ENCODE measurements at places on chromosomes 1 and 21.

- DNase-seq: no peak
Observed at GRCh38 chr1:211534545-211535291, 42.8 kb upstream of the RD3 start.

DNA sequence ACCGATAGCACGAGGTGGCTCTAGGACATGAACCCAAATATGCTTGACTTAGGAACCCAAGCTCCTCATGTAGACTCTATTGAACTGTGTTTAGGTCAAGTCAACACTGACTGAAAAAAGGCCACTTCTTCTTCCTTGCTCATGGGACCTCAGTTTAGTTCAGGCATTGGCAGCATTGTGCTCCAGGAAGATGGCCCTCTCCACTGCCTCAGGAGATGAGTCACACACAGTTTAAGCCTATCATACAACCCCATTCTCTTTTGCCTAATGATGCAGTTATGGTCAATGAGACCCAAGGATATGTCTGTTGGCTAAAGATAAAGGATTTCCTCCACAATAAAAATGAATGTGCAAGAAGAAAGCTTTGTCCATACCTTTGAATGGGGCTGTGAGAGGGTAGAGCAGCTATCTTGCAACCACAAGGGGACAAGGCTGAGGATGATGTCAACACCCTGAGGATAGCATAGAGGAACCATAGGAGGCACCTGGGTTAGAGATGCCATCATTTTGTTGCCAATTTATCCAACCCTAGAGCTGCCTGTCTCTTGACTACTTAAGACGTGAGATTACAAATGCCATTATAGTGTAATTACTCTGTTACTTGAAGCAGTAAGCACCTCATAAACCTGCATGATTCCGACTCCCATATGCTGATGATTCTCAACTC is 3.0 kb upstream of the TRIM63 start:
- DNase-seq: no peak

- no peak for DNase-seq
Observed at GRCh38 chr1:234553240-234554188, 56.5 kb downstream of the IRF2BP2 start.

GRCh38 chr1:2468041-2468472 is 8.0 kb upstream of the PLCH2 start:
- no peak for DNase-seq

- DNase-seq: no peak
Observed at GRCh38 chr1:101005871-101006270, 19.7 kb downstream of the DPH5 start.

GRCh38 chr21:23398726-23399125 is 2208.6 kb downstream of the MRPL39 start:
- DNase-seq: no peak

DNA sequence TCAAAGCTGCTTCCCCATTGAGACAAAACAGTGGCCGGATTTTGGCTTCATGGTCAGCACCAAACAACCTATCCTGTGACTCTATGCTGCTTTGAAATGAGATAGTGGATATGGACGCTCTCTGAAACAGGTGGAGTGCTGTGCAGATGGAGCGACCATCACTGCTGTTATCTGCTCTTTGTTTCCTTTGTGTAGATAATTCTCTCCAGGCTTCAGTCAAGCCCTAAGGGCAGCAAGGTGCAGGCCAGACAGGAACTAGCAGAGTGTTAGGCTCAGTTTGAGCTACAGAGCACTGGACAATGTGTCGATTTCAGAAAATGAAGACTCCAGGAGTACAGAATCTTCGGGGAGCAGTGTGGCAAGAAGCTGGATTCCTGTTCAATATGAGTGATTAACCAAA is 4.8 kb upstream of the IRF6 start:
- no peak for DNase-seq

- DNase-seq: no peak
Observed at GRCh38 chr21:15208786-15209185, 144.0 kb upstream of the NRIP1 start.

DNA sequence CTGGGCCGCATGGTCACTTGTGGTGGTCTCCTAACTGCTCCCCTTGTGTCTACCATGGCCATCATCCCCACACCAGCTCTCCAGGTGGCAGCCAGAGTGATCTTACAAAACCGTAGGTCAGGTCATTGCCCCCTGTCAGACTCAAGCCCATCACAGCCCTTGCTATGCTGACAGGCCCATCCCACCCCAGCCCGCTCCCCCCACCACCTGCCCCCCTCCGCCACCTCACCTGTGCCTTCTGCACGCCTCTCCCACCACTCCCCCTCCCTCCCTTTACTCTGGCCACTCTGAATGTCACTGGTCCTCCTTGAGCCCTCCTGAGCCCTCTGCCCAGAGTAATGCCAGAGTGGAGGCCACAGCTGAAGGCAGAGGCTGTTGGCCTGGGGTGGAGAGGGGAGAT is 28.5 kb downstream of the TEX35 start:
- no peak for DNase-seq

- DNase-seq: no peak
Observed at GRCh38 chr1:78165816-78166215, 120.0 kb downstream of the GIPC2 start.

DNA sequence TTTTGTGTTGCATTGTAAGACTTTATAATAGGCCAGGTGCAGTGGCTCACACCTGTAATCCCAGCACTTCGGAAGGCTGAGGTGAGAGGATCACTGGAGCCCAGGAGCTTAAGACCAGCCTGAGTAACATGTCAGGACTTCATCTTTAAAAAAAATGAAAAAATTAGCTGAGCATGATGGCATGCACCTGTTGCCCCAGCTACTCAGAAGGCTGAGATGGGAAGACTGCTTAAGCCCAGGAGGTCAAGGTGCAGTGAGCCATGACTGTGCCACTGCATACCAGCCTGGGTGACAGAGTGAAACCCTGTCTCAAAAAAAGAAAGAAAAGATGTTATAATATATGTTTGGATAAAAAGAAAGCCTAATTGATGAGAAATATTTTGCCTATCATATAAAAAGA is 34.9 kb downstream of the HMCN1 start:
- no peak for DNase-seq

DNA sequence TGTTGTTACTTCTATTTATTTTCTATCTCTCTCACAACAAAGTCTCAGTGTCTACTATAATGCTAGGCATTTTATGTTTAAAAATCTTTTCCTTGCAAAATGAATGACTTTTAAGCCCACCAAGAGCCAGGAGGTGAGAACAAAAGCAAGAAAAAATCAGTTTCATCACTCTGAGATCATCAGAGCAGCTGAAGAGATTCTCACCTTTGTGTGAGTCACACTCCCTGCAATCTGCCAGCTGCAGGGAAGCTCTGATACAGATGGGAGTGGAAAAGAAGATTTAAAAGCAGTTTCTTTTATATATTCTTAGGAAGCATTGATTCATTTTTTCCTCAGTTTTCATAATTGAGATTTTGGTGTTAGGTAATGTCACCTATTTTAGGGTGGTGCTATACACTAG is 107.6 kb downstream of the LHX9 start:
- no peak for DNase-seq

GRCh38 chr1:236864996-236865817 is 70.1 kb downstream of the MTR start:
- DNase-seq: no peak

DNA sequence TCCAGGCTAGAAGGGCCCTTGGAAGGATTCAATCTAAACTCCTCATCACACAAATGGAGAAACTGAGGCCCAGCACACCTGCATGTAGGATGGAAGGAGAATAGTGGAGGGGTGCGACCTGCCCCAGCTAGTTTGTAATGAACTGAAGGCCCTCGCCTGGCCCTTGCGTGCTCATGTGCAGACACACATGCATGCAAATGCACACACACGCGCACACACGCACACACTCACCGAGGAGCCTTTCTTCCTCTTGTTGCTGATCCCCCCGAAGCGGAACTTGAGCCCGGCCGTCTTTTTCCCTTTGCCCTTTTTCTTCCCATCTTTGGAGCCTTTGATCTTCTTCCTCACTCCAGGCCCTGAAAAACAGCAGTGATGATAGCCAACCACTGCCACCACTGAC is 27.9 kb downstream of the CHD5 start:
- DNase-seq: no peak

DNA sequence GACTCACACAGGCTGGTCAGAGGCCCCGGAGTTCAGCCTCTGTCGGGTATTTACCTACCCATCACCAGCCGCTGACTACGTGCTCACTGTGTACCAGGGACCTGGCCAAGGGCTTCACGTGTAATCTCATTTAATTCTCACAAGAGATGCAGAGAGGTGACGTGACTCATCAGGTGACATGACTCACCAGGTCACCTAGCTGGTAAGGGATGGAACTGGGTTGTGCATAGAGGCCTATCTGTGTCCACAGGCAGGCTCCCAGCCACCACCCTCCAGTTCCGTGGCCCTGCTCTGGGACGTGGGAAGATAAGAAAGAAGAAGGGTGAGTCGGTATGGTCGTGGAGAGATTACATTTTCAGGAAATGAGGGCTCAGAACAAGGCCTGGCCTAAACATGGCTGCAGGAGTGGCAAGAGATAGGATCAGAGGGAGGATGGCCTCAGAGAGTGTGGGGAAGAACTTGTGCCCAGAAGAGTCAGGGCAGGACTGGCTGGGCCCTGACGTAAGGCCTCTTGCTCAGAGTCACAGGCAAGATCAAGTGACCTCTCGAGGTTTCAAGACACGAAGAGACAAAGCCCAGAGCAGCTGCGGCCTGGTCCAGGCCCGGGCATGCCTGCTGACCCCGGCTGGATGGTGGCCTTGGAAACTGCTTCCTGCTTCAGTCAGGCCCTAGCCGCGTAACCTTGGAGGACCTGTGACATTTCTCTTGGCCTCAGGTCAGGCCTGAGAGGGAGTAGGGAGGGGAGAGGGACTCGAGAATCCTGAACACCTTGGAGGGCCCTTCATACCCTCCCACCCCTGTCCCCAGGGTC is 52.7 kb upstream of the WASF2 start:
- DNase-seq: no peak

- no peak for DNase-seq
Observed at GRCh38 chr21:16709866-16710550, 802.8 kb upstream of the CXADR start.

DNA sequence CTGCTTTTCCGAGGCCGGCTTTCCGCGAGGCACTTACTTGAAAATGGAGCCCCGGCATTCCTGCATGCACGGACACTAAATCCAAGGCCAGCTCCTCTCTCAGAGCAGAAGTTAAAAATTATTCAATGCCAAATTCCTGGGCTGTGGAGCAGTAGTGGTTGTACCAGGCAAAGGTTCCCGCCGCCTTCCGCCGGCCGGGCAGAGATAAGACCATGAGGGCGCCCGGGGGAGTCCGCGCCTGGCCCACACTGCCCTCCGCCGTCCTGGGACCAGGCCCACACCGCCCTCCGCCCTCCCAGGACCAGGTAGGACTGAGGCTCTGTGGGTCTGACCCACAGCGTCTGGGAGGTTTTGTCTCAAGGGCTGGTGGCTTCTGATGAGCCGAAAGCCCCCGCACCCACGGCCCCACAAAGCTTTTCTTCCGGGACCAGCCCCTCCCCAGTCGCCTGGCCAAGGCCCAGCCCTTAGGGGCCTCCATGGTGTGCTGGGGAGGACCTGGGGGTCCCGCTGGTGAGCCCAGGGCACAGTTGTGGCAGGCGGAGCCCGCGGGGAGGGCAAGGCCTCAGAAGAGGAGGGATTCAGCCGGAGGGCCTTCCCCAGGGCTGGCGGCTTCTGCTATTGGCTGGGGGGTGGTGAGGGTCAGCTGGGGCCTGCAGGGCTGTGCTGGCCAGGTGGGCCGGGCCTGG is 12.7 kb upstream of the C1orf159 start:
- DNase-seq: no peak

DNA sequence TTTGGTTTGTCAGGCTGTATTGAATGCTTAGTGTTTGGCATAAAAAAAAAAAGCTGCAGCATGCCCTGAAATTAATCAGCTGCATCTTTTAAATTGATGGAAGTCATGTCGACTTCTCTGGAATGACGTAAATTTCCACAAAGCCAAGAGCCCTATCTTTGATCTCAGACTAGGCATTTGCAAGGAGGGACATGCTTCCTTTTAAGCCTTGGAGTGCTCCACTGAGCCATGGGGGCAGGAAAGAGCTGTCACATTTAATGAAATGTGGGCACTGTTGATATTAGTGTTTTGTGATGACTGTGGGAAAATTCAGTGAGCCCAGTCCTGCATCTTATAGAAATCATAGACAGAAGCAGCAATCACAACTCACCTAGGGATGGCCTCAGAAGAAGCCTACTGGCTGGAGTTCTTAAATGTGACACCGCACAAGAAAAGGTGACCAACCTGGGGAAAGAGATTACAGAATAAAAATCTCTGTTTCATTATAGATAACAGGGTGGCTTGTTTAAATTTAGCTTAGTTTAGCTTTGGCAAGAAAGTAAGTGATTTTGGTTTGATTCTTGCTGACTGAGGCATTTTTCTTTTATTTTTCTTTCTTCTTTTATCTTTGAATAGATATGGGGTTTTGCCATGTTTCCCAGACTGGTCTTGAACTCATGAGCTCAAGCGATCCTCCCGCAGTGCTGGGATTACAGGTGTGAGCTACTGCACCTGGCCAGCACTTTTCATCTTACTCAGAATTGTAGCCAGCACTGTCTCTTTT is 188.2 kb downstream of the HHAT start:
- DNase-seq: no peak

DNA sequence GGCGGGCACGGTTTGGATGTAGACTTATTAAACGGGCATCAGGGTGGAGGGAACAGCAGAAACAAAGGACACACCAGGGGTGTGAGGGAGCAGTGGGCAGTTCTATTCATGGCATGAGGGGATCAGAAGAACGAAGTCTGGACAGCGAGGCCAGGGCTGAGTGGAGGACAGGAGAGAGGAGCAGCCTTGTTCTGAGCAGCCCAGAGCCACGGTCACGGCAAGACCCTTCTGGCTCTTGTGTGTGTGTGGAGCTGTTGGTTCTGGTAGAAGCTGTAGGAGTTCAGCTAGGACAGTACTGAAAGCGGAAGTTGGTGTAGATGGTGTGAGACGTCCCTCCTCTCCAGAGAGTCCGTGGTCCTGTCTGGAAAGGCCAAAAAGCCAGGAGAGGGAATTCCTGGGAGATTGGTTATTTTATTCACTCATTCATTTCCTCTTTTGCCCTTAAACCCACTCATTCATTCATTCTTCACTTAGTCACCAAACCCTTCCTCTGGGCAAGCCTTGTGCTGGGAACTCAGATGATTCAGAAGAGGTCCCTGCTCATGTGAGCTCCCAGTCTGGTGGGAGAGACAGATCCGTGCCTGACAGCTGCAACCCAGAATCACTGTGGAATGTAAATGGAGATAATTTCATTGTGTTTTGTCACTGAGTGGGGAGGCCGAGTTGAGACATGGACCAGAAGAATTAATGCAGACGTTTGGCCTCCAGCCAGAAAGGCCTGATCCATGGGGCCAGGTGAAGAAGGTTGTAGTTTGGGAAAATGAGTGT is 4.1 kb upstream of the ACOT11 start:
- no peak for DNase-seq

DNA sequence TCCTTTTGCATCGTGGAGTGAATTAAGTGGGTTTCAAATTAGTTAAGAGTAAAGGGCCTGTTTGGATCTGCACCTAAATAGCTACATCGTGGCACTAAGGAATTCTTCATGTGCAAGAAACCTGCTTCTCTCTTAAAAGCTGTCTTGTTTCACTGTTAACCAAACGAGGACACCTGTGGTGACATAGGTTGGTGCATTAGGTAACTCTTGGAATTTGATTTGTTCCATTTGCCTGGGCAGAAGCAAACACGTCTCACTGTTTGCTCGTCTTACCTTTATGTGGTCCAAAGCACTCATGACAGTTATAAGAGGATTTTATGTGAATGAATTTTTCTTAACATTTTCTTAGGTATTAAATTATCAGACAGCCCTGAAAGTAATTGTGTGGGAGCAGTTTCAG is 60.9 kb downstream of the PRDM2 start:
- DNase-seq: no peak
